ENCODE measurements at places on chromosomes 1 and 21.

DNA sequence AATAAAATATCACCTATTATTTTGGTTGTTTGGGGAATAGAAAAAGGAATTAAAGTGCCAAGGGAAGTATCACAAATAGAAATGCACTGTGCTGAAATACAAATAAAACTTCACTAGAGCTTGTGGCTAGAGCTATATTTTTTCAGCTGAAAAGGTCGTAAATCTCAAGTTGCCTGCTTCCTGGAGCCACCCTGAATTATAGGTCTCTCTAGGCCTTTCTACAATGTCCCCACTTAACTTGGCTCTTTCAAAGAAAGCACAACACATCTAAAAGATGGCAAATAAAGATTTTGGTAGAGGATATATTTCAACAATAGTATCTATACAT lies 5.0 kb upstream of the RNF2 start:
- DNase-seq: no peak

- DNase-seq: no peak
Observed at GRCh38 chr1:162678439-162678838, 46.2 kb downstream of the DDR2 start.

GRCh38 chr1:1614204-1614953 lies 921 bp upstream of the MIB2 start:
- peak; percentile 94 for DNase-seq

DNA sequence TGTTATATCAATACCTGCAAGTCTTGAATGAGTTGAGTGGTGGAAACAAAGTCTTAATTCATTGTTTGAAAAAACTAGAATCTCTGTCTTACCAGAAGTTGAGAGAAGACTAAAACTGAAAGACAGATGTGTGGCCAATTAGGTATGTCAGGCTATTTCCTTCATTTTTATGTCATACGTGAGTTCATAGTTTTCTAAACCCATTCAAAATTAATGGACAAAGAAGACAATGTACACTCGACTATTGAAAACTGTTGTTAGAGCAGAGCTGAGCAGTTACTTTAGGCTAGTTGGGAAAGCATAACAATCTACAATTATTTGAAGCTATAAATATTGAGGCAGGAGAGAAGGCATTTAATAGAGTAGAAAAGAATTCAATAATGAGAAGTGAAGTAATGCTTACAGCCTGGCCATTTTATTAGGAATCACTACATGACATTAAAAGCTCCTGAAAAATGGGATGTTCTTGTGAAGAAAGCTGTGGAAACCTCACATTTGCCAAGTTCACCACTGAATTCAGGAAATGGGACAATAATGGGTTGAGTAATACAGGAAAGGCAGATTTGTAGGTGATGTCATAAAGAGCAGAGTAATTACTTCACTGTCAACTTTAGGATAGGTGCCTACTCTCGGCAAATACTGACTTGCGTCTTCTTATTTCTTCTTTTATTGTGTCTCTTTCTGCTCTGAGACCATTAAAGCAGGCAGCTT lies 204.4 kb downstream of the PLA2G4A start:
- DNase-seq: no peak

GRCh38 chr1:217418269-217419193 lies 212.4 kb downstream of the GPATCH2 start:
- DNase-seq: peak; percentile 10

DNA sequence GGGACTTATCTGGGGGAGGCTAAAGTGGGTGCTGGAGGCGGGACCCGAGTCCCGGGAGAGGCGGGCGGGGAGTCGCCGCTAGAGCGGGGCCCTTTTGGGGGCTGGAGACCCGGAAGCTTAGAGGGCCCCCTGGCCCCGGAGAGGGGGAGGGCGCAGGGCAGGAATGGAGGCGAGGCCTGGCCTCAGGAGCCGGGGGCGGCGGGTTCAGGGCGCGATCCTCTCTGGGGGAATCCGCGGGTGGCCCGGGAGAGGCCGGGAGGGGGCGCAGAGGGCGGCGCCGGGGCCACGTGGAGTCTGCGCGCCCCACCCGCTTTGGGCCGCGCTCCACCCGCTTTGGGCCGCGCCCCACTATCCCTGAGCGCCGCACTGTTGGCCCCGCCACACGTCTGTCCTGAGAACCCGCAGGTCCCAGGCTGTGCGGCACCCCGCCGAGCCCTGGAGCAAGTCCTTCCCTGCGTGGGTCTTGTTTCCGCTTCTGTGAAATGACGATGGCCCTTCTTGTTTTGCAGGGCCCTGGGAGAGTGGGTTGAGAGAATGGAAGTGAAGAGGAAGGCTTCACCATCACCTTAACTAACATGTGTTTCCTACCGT lies 84.4 kb downstream of the NKAIN1 start:
- peak; percentile 46 for DNase-seq

- DNase-seq: peak; percentile 42
Observed at GRCh38 chr1:56285554-56286402, 293.6 kb downstream of the PLPP3 start.

- no peak for DNase-seq
Observed at GRCh38 chr21:28749536-28749935, 243.1 kb downstream of the LTN1 start.

GRCh38 chr21:35149698-35150097 lies 100.6 kb upstream of the RUNX1 start:
- peak; percentile 31 for DNase-seq

- no peak for DNase-seq
Observed at GRCh38 chr1:175673371-175674150, 69.8 kb downstream of the TNR start.

- peak; percentile 27 for DNase-seq
Observed at GRCh38 chr1:237171454-237172117, 129.6 kb downstream of the RYR2 start.

DNA sequence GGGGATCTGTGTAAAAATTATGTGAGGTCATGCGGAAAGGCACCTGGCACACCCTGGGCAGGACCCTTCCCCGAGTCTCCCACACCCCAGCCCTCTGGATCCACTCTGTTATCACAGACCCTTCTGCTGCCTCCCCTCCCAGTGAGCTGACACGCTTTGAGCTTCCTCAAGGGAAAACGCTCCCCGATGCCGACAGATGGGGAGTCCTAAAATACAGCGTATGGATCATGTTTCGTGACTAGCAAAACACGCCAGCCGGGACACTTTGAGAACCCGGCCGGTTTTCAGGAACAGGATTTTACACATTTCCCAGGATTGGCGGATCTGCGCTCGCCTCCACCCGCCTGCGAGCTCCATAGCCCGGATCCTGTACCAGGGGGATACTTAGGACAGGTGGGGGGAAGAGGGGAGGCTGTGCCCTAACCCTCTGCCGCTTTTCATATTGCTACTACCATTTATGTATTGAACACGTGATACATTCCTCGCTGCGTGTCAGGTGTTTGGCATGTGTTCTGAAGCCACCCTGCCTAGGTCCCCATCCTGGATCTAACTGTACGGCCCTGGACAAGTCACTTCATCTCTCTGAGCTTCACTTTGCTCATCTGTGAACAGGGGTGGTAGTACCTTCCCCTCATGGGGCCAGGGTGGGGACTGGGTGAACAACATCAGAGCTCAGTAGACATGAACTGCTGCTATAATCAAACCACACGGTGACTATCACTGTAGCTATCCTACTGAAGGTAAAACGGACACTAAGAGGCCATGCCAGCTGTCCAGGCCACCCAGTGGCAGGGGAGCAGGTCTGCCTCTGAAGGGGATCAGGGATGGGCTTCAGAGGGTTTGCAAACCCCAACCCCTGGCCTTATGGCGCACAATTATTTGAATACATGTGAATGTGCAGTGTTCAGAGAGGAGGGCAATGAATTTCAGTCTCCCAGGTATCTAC lies 63.2 kb downstream of the SSBP3 start:
- DNase-seq: no peak

GRCh38 chr1:29121936-29122681 lies 1.6 kb downstream of the TMEM200B start:
- DNase-seq: peak; percentile 28

- DNase-seq: peak; percentile 73
Observed at GRCh38 chr21:36749935-36750575, 51.1 kb downstream of the SIM2 start.

DNA sequence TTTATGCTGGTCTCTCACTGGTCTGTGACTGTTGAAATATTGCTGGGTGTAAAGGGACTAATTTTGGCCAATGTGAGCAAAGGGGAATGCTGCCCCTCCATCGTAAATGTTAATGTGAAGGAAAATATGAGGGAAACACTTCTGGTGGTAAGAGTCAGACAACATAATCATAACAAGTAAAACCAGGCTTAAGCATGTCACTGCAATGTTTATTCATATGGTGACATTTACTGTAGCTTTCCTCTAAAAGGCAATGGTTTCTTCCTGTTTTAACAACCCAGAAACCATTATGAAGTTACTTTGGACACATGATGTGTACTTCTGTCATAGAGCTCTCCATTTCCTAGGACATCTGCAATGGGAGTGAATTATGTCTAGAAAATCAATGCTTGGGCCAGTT lies 358.0 kb downstream of the LMO4 start:
- DNase-seq: no peak

DNA sequence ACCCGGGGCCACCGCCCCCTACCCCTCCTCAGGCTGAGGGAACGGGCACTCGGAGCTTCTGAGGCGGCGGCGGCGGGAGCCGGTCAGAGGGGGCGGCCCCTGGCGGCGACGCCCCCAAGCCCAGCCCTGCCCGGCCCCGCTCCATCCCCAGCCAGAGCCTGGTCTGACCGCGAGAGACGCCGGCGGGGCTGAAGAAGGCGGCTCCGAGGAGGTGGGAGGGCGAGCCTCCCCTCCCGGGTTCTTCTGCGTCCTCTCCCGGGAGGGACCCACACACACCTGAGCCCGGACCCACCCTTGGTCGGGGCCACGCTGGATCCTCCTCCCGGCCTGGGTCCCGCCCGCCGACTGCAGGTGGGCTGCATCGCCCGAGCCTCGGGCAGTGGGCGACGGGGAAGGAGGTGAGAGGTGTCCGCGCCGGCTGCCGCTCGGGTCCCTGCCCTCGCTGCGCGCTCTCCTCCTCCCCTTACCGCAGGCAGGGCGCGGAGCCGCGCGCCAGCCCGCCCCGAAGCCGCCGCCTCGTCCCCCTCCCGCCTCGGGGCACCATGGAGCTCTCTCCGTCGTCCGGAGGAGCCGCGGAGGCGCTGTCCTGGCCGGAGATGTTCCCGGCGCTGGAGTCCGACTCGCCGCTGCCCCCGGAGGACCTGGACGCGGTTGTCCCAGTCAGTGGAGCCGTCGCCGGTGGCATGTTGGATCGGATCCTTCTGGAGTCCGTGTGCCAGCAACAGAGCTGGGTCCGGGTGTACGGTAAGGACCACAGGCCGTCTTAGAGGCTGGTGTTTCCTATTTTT lies at the start of gene RASAL2:
Gene RASAL2 (plus strand): TSS at position 154 of the 788 bp plus-strand sequence. CDS start 389 bp downstream, at position 543.
- DNase-seq: peak; percentile 66
